ENCODE measurements at places on chromosomes 12 and 14. TPM values are rescaled to one million over a fixed set of nuclear protein-coding genes. Genes with fewer than 3 reads are reported as not detected.

C12orf42 gene
- polyA plus RNA-seq: not detected

TWF1 gene
- 82.5 TPM for polyA plus RNA-seq

ETNK1 gene
- polyA plus RNA-seq: 76.9 TPM

IRF2BPL gene
- polyA plus RNA-seq: 52.7 TPM
